ENCODE measurements at places on chromosomes 3 and 15.
A peak's percentile ranks its signal among the peaks of the same experiment; 100 is the strongest.

DNA sequence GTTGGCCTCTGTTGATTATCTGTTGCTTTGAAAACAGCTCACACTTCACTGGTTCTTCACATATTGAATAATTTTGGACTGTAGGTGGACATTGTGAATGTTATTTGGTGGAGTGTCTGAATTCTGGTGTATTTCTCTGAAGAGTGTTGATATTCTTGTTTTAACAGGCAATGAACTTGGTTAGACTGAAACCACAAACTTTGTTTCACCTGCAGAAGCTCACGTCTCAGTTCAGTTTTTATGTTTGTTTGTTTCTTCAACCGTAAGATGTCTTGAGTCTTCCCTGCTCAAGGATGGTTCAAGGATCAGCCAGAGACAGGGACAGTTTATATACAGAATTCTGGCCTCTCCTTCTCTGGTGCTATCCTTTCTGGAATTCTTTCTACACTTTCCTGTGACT lies 43.6 kb downstream of the C3orf20 start:
- DNase-seq = no peak

- DNase-seq = no peak
Observed at GRCh38 chr15:39312984-39313383, 267.9 kb upstream of the THBS1 start.

DNA sequence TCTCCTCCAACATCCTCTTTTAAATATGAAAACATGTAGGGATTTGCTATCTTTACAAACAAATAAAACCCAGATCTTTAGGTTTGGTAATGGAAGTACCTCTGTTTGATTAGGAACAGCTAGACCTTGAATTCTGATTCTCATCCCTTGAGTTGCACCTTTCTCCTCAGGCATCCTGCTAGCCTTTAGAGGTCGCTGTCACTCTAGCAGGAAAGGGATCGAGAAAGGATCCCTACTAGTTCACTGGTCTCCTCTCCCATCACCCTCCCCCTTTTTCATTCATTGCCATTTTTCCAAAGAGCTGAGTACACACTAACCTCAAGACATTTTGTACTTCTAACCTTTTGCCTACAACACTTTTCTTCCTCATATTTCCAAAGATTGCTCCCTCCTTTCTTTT lies 569.8 kb downstream of the RBMS3 start:
- DNase-seq = no peak

DNA sequence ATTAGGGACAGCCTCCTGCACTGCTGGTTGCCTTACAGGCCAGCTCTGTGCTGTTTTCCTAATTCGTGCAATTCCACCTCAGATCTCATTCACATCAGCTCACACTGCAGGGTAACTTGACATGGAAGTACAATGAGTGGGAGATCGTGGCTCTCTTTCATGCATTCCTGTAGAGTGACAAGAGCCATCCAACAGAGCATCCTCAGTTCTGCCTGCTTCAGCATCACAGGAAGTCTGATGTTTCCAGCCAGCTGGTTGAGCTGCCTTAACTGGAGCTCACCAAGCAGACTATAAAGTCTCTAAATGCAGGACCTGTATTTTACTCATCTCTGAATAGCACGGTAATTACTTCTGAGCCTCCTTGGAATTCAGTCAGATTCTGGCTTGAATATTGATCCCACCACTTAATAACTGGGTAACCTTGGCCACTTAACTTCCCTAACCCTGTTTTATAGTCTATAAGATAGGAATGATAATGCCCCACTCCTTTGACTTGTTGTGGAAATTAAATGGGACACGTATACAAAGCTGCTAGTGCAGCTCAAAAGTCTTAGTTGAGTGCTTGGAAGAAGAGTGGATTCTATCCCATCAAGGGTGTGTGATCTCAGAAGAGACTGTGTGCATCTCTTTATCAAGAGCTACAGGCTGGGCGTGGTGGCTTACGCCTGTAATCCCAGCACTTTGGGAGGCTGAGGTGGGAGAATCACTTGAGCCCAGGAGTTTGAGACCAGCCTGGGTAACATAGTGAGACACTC lies 1.4 kb upstream of the DIS3L start:
- no peak for DNase-seq

DNA sequence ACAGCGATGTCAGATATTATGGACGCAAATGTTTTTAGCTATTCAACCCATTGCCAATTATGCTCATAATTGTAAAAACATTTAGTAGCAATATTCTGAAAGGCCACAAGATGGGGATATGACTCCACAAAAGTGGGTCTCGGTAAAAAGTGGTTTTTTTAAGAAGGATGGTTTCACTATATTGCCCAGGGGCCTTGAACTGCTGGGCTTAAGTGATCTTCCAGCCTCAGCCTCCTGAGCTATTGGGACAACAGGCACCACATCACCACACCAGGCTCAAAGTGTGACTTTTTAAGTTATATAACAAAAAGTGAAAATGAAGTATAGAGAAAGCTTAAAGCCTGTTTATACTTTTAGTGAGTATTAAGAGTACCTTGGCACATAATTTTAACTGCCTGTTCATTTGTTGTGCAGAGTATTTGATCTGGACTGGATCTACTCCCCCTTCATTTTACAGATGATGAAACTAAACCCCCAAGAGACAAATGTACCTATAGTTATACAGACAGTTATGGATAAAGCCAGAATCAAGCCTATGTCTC lies 9.4 kb downstream of the NAA50 start:
- peak; percentile 42 for DNase-seq

DNA sequence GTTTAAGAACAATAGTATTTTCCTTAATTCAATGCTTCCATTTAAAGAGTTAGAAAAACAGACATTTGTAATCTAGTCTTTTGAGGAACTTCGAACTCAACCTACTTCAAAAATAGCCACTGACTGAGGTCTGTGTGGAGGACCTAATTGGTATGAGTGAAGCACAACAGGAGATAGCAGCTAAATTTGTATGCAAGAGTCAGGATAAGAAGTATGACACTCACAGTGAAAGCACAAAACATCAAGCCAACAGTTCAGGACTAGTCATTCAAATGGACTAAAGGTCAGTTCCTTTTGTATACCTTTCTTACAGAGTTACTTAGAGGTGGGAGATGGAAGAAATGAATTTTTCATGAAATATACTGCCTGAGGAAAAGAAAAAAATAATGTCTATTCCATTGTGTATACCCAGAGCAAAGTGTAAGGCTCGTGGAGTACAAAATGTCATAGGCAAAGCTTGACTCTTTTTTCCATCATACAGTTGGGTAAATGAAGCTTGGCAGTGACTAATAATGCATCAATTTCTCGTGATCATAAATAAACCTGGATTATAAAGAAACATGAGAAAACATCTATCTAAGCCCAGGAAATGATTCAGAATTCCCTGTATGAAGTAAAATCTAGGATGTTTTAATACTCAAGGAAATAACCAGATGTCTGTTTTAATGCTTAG lies 1005.2 kb upstream of the CADM2 start:
- DNase-seq = no peak

DNA sequence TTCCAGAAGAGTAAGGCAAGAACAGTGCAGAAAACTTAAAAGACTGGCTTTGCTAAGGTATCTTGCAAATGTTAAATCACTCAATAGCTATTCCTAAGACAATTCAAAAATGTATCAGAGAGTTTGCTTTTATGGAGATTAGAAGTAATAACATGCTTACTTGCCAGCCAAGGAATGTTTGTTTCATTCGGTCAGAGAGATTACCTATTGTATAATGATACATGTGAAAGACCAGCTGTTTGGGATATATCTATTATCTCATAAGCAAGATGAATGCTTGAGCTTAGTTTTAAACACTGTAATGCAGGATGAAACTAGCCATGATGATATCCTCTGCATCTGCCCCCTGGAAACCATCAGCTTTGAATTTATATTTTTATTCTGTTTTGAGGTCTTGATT lies 70.7 kb downstream of the MAP2K5 start:
- DNase-seq = no peak

- DNase-seq = no peak
Observed at GRCh38 chr3:139756529-139757103, 78.8 kb upstream of the NMNAT3 start.

GRCh38 chr3:34207002-34207401 lies 408.6 kb downstream of the PDCD6IP start:
- DNase-seq = no peak
